CD4-positive, alpha-beta memory T cell (primary cell): ENCODE measurements at places on chromosomes 6 and 20. TPM values are rescaled to one million over a fixed set of nuclear protein-coding genes. Genes with fewer than 3 reads are reported as not detected.
A peak's percentile ranks its signal among the peaks of the same experiment; 100 is the strongest.

DNA sequence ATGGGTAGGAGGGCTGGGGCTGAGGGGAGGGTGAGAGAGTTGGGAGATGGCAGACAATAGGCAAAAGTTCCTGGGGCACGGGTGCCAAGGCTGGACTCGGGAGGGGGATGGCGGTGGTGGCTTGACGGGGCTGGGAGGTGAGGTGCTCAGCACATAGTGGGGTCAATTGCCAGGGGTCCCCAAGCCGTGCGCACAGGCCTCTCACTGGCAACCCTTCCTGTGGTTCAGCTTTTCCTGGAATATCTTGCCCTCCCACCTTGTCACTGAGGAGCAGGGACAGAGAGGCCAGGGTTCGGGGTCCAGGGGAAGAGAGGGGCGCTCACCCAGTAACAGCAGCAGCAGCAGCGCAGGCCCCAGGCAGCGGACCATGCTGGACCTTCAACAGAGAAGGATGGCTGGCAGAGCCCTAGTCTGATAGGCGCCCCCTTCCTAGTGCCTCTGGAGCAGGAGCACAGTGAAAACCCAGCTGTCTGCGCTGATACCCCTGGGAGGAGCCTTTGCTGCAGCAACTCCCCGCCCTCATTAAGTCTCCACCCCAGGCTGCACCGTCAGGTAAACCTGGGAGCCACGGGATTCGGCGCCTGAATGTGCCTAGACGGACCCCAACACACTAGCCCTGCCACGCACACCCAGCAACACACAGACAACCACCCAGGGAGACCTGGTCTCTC is at the start of gene GFRA4:
Gene GFRA4 (minus strand): TSS at position 369 of the 671 bp plus-strand sequence. CDS start 0 bp downstream, at position 369.
- no peaks in the 10 kb centered on the region for H3K36me3 ChIP-seq
- no peaks in the 10 kb centered on the region for H3K27me3 ChIP-seq
- DNase-seq: no peak
- H3K27ac ChIP-seq: no peak within 1 kb of the TSS

- H3K27ac ChIP-seq: peak overlapping the region; percentile 52
- H3K4me3 ChIP-seq: peak overlapping the region; percentile 26
- H3K27me3 ChIP-seq: no peaks in the 10 kb centered on the region
- H3K4me1 ChIP-seq: peaks cover 80% of the 10 kb centered on the region
- peak; percentile 52 for DNase-seq
- H3K36me3 ChIP-seq: no peaks in the 10 kb centered on the region
Measured at GRCh38 chr6:44122801-44123200, 4.5 kb downstream of the MRPL14 start.

MUC21 gene
- total RNA-seq: not detected

ULBP2 gene
- total RNA-seq: not detected
